ENCODE measurements at places on chromosomes 16 and 17. TPM values are rescaled to one million over a fixed set of nuclear protein-coding genes. Genes with fewer than 3 reads are reported as not detected.
A peak's percentile ranks its signal among the peaks of the same experiment; 100 is the strongest.

CDYL2 gene
- total RNA-seq = 4.1 TPM

SOX15 gene
- not detected for total RNA-seq

TBC1D28 gene
- total RNA-seq = not detected

- H3K27ac ChIP-seq = no peak overlapping the region
- DNase-seq = no peak
- no peaks in the 10 kb centered on the region for H3K36me3 ChIP-seq
- peaks cover 5% of the 10 kb centered on the region for H3K4me1 ChIP-seq
- H3K4me3 ChIP-seq = no peak overlapping the region
Measured at GRCh38 chr17:17466511-17466910, 10.3 kb upstream of the MED9 start.

GRCh38 chr17:40486522-40487370 is 14.7 kb downstream of the TNS4 start:
- no peak for DNase-seq
- no peaks in the 10 kb centered on the region for H3K36me3 ChIP-seq
- H3K27me3 ChIP-seq = no peaks in the 10 kb centered on the region
- H3K4me3 ChIP-seq = no peak overlapping the region
- H3K4me1 ChIP-seq = no peaks in the 10 kb centered on the region

GRCh38 chr16:50266337-50267091 is at the start of gene ADCY7:
ADCY7 (plus strand) TSS chr16:50266551; CDS start chr16:50288180, 21,629 bp downstream.
- peak within 1 kb of the TSS; percentile 64 for H3K27ac ChIP-seq
- no peaks in the 10 kb centered on the region for H3K27me3 ChIP-seq
- peak within 1 kb of the TSS; percentile 23 for H3K4me3 ChIP-seq
- no peaks in the 10 kb centered on the region for H3K36me3 ChIP-seq
- peaks cover 11% of the 10 kb centered on the region for H3K4me1 ChIP-seq
- peak; percentile 64 for DNase-seq

DNA sequence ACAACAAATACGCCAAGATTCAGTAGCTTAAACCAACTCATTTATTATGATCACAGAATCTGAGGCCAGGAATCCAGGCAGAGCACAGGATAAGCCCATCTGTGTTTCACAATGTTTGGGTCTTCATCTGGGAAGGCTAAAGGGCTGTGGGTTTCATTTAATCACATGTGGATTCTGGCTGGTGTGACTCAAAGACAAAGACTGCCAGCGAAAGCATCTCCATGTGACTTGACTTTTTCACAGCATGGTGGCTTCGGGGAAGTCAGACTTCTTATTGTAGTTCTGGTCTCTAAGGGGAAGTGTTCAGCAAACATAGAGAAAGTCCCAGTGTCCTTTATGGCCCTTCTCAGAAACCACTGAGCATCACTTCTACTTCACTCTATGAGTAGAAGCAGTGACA is 1014.4 kb upstream of the GOT2 start:
- no peaks in the 10 kb centered on the region for H3K36me3 ChIP-seq
- no peak overlapping the region for H3K4me3 ChIP-seq
- no peak for DNase-seq
- no peaks in the 10 kb centered on the region for H3K27me3 ChIP-seq
- H3K27ac ChIP-seq = no peak overlapping the region

GRCh38 chr17:19867079-19867328 is 732 bp downstream of the ULK2 start:
- no peaks in the 10 kb centered on the region for H3K27me3 ChIP-seq
- DNase-seq = peak; percentile 55
- peak overlapping the region; percentile 51 for H3K27ac ChIP-seq
- no peaks in the 10 kb centered on the region for H3K36me3 ChIP-seq

DNA sequence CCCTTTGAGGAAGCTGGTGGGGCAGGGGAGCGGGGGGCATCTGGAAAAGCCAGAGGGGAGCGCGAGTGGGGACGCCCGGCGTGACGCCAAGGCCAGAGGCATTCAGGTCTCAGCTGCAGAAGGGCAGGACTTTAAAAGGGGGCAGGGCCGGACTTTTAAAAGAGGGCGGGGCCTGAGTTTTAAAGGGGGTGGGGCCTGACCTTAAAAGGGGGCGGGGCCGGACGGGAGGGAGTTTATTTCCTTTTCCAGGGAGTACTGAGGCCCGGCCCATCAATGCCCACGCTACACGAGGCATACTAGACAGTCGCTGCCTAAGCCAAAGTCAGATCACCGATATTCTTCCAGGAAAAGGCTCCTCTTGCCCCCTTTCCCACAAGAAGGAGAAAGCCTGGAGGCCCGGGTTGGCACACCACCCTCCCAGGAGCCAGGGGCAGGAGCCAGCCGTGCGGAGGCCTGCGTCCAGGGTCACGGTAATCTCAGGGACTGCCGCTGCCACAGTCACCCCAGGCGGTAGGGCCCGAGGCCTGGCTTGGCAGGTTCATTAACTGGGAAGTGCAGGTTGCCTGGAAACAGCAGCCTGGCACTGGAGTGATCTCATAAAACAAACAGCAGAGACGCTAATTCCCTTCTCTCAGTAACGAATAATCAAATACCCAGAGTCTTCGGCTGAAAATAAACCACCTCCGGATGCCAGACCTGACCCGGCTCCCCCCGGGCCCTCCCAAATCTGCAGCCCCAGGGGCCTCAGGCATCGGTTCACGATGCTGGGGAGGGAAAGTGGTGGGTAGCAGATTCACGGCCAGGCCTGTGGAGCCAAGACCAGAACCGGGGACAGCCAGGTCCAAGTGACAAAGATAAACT is 90.7 kb downstream of the TIMM22 start:
- no peaks in the 10 kb centered on the region for H3K36me3 ChIP-seq
- H3K4me3 ChIP-seq = no peak overlapping the region
- no peaks in the 10 kb centered on the region for H3K27me3 ChIP-seq
- DNase-seq = no peak
- peak overlapping the region; percentile 75 for H3K27ac ChIP-seq
- peaks cover 3% of the 10 kb centered on the region for H3K4me1 ChIP-seq

DNA sequence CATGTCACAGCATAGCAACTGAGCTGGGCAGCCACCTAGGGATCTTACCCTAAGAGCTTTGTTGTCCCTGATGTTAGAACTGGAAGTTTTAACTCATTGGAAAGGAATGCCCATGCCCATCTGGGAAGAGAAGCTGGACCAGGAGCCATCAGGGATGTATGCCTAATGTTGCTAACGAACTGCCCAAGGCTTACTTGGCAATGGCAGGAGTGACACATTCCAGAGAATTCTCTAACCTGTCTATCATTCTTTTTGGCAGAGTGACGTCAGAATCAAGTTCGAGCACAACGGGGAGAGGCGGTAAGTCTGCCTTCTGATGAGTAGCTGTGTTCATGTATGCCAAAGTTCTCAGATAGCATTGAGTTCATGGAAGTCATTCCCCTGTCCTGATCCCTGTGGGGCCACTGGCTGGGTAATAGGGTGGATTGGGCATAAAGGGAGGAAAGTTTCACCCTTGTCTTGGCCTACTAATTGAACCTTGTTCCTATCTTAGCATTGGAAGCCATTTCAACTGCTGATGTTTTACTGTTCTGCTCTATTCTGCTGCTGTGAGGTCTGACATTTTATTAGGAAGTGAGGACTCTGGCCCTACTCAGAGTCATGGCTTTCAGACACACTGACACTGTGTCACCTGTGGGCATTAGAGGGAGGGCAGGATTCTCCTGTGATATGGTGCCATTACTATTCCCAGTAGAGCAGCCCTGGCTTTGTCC is 23.7 kb downstream of the MAP3K3 start:
- H3K4me1 ChIP-seq = peaks cover 2% of the 10 kb centered on the region
- H3K27me3 ChIP-seq = no peaks in the 10 kb centered on the region
- DNase-seq = no peak
- H3K4me3 ChIP-seq = no peak overlapping the region

DNA sequence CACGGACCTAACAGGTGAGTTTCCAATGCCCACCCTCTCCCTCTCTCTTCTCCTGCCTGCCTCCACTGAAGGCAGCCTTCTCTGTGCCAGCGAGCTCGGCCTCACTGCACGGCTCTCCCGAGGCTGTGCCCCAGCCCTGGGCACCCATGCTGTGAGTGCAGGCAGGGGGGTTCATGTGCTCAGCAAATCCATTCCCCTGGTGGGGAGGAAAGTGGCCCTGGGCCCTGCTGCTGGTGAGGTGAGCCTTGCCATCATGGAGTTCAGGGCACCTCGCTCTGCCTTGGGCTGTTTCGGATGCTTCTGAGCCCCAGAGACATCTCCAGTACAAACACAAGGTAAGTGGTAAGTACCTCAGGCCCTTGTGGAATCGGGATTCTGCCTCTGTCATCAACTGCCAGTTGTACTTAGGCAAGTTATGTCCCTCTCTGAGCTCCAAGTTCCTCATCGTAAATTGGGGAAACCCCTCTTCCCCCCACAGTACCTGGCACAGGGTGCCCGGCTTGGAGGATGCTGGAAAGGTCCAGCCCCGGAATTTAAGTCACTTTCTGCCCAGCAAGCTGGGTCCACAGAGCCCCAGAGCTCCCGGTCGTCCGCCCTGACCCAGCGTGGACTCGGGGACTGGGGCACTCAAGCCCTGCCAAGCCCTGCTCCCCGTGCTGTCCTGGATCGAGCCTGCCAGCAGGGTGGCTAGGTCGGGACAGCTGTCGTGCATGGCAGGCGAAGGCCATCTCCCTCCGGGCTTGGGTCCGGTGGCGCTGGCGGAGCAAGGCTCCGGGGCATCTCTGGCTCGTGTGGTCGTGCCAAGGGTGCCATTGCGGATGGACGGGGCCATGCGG is 684 bp upstream of the NUDT16L1 start:
- H3K4me3 ChIP-seq = no peak overlapping the region
- H3K27me3 ChIP-seq = no peaks in the 10 kb centered on the region
- H3K36me3 ChIP-seq = peaks cover 7% of the 10 kb centered on the region

GRCh38 chr16:83147244-83147643 is 520.5 kb downstream of the CDH13 start:
- H3K27me3 ChIP-seq = no peaks in the 10 kb centered on the region
- no peak for DNase-seq
- H3K27ac ChIP-seq = no peak overlapping the region
- no peak overlapping the region for H3K4me3 ChIP-seq
- no peaks in the 10 kb centered on the region for H3K4me1 ChIP-seq
- no peaks in the 10 kb centered on the region for H3K36me3 ChIP-seq

DNA sequence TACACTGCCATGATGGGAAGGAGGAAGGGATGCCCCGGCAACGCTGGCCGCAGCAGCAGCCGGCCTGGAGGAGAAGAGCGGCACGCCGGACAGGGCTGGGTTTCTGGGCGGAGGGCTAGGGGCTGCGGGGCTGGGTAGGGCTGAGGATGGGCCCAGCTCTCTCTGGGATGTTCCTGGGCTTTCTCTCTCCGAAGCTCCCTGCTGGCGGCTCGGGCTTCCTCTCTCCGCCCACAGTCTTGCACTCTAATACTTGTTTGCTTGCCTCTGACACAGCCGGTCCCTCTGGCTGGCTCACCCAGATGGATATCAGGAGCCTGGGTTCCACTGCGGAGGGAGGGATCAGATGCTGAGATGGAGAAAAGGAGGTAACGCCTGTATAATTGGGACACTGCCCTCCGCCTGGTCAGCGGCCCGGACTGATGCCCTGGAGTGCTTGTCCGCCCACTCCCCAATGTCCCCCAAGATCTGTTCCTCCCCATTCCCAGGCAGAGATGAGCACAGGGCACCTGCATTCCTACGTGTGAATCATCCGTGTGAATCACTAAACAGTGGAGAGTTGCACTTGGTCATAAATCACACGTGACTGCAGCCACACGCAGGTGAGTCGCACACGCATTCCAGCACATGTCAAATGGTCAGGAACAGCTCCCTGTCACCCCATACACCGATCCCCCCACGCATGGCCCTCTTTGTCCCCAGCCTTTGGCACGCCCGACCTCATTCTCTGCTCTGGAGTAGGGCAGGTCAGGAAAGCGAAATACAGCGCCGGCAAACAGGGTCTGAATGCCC is at the start of gene ALOXE3:
TSS of gene ALOXE3 (minus strand) at position 535 of the 789 bp plus-strand sequence. CDS start at position 11, 524 bp downstream.
- H3K4me1 ChIP-seq = peaks cover 42% of the 10 kb centered on the region
- no peaks in the 10 kb centered on the region for H3K36me3 ChIP-seq
- peaks cover 9% of the 10 kb centered on the region for H3K27me3 ChIP-seq
- no peak for DNase-seq

- peaks cover 32% of the 10 kb centered on the region for H3K4me1 ChIP-seq
- no peak overlapping the region for H3K27ac ChIP-seq
- H3K4me3 ChIP-seq = no peak overlapping the region
- H3K27me3 ChIP-seq = no peaks in the 10 kb centered on the region
Measured at GRCh38 chr17:50696365-50696879, 11.3 kb downstream of the ANKRD40 start.

GRCh38 chr17:30292286-30292858 is 628 bp upstream of the BLMH start:
- H3K36me3 ChIP-seq = peaks cover 3% of the 10 kb centered on the region
- H3K4me1 ChIP-seq = peaks cover 23% of the 10 kb centered on the region
- DNase-seq = no peak
- no peak overlapping the region for H3K27ac ChIP-seq
- no peaks in the 10 kb centered on the region for H3K27me3 ChIP-seq

Measured in liver (tissue), 10 donors.